ENCODE measurements at places on chromosomes 5 and 9.
A peak's percentile ranks its signal among the peaks of the same experiment; 100 is the strongest.

- DNase-seq: no peak
Measured at GRCh38 chr9:98008764-98009163, 25.6 kb downstream of the ANP32B start.

DNA sequence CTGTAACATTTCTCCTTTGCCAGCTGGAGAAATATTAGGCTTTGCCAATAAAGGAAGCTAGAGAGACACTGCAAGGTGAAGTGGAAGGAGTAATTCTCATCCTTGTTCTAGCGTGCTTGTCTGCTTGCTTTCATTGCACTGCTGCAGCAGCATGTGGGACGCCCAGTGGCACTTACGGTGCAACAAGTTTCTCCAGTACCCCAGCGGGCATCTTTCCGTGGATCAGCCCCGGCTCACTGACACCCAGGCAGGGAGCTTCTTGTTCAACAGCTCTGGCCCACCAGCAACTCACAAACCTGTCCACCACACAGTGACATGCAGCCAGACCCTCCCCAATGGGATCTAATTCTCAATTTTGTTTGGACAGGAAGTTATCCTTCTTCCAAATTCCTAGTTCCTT is 233.2 kb downstream of the GLIS3 start:
- DNase-seq: no peak

DNA sequence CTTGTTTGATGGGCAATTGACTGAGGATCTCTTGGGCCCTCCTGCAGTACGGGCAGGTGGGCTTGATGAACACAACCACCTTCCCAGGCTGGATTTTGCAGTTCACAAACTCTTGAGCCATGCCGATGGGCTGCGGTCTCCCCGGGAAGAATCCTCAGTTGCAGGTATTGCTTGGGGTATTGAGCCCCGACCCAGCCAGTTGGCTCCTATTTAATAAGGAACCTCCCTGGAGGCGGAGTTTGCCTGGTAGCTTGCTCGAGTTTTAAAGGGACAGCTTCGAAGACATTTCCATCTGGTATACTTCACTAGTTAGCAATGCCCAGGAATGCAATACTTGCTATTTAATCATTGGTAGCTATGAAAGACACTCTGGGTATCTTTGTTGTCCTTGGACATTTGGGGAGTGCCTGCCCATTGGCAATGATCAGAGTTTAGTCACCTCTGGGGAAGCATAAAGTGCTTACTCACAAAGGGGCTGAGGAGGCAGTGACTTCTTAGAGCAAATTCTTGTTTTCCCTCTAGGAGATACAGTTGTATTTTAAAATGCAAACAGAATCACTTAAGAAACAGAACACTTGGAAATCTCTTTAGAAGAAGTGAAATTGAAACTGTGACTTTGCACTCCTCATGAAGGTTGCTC is at the start of gene GLRX:
GLRX (minus strand) TSS at position 185 of the 640 bp plus-strand sequence; CDS start at position 121, 64 bp downstream.
- no peak for DNase-seq

DNA sequence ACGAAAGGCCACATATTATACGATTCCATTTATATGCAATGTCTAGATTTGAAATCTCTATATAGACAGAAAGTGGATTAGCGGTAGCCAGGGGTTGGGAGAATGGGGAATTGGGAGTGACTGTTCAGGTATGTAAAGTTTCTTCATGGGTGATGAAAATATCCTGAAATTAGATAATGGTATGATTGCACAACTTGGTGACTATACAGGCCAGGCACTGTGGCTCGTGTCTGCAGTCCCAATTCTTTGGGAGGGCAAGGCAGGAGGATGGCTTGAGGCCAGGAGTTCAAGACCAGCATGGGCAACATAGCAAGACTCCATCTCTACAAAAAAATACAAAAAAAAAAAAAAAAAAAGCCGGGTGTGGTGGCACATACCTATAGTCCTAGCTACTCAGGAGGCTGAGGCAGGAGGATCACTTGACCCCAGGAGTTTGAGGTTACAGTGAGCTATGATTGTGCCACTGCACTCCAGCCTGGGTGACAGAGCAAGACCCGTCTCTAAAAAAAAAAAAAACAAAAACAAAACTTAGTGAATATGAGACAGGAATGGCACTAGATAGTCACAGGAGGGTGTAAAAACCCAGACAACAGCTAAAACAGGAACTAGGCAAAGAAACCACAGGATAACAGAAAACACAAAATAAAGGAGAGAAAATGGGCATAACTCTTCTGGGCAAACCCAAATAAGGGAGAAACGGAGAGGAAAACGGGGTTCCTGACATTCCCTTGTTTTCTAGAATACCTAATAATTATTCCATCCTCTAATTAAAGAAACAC is 72.1 kb upstream of the ZNF618 start:
- no peak for DNase-seq

- DNase-seq: no peak
Measured at GRCh38 chr5:157729858-157730257, 1.4 kb upstream of the THG1L start.

DNA sequence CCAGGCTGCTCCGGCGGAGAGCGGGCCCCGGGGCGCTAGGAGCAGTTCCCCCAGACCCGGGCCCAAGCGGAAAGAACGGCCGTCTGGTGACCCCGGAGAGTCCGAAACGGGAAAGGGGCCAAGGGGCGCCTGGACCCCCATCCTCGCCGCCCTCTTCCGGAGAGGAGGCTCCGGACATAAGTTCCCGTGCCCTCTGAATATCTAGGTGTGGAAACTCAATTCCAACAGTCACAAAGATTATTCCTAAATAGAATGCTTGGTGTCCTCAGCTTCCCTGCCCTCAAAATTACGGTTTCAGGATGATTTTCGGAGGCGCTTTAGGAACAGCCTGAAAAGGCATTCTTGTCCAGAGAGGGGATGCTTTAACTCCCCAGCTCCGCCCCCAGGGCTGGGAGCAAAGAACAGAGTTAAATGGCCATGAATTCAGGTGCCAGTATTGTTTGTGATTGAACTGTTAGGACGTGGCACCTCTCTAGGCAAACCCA is 681 bp upstream of the LHFPL2 start:
- no peak for DNase-seq

DNA sequence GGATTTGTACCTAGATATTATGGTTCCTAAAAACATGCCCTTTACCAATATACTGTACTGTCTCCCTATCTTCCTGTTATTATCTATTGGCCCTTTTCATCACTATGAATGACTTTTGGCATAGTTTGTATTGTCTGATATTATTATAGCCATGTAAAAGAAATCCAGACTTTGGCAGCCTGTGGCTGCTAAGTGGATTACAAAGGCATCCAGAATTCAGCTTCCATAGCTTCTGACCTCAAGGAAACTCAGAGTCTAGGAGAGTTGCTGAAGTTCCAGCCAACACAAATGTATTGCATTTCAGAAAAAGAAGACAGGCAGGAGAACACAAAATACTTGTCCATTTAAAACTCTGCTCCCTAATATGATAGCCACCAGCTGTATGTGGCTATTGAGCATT is 319.2 kb upstream of the MPDZ start:
- DNase-seq: no peak

- DNase-seq: no peak
Measured at GRCh38 chr9:133686642-133687575, 50.7 kb downstream of the DBH start.

- no peak for DNase-seq
Measured at GRCh38 chr5:80184235-80185023, 71.4 kb downstream of the SERINC5 start.

GRCh38 chr5:132867046-132867451 is 607 bp downstream of the UQCRQ start:
- no peak for DNase-seq

DNA sequence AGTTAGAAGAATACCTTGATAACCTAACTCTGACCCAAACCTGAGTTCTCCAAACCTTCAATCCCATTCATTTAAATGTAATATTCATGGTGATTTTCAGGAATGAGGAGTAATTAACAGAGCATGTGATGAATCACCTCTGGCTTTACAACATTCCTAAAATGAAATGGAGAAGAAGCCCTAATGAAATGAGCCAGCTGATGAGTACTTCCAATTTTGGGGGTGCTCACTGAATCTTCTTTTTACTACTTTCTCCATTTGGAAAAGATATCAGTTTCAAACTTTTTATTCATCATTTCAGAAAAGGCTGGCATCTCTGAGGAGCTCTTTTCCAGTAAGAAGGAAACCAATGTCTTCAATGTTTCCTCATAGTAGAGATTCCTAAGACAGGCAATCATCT is 2.9 kb upstream of the SPINK5 start:
- no peak for DNase-seq

DNA sequence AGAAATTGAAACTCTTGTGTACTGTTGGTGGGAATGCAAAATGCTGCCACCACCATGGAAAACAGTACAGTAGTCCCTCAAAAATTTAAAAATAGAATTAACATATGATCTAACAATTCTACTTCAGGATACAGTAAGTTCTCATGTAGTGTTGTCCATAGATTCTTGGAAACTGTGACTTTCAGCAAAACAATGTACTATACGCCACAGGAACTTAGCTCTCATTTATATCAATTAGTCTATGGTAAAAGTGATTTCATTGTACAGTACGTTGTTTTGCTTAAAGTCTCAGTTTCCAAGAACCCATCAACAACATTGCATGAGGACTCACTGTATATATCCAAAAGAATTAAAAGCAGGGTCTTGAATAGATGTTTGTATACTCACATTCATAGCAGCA is 233.5 kb upstream of the GAS1 start:
- DNase-seq: no peak

DNA sequence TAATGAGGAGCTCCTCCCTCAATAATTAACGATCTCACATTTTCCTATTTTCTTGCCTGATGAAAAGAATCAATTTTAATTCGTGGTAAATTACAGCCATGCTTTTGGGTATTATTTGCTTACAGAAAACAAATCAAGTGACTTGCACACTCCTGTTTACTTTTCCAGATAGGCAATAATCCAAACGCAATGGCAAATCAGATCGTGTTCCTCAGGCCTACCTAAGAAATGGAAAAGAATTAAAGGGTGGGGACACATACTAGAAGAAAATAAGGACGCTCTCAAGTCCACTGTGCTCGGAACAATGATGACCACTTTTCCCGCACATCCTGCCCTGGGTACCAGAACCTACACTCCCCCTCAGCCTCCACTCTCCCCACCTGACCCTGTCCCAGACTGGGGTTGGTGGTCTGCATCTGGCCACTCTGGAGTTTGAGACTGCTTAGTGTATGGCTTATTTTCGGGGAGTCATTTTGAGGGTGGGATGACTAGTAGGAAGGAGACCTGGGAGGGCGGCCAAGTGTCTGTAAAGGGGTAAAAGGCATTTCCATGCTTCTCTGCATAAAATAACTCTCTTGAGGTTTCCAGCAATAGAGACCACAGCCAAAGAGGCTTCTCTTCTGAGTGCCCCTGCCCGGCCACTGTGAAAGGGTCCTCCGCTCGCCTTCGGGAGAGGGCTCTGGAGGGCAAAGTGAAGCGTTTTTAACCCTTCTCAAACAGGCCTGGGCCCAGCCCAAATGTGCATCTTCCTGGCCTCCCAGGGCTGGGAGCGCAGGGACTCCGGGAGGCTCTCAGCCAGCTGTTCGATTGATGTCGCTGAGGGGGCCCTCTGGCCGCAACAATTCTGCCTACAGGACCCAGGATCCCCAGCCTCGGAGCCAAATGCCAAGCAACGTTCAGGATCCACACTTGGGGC is 4.5 kb upstream of the OTP start:
- DNase-seq: no peak

- no peak for DNase-seq
Measured at GRCh38 chr9:84163052-84163650, 177.4 kb downstream of the SLC28A3 start.

GRCh38 chr9:115847216-115847615 is 306.4 kb upstream of the PAPPA start:
- DNase-seq: no peak

- peak; percentile 74 for DNase-seq
Measured at GRCh38 chr9:6758498-6759184, 868 bp downstream of the KDM4C start.

- DNase-seq: no peak
Measured at GRCh38 chr5:16625096-16625495, 8.3 kb upstream of the RETREG1 start.

GRCh38 chr5:40775085-40775845 is 19.5 kb upstream of the TTC33 start:
- no peak for DNase-seq

DNA sequence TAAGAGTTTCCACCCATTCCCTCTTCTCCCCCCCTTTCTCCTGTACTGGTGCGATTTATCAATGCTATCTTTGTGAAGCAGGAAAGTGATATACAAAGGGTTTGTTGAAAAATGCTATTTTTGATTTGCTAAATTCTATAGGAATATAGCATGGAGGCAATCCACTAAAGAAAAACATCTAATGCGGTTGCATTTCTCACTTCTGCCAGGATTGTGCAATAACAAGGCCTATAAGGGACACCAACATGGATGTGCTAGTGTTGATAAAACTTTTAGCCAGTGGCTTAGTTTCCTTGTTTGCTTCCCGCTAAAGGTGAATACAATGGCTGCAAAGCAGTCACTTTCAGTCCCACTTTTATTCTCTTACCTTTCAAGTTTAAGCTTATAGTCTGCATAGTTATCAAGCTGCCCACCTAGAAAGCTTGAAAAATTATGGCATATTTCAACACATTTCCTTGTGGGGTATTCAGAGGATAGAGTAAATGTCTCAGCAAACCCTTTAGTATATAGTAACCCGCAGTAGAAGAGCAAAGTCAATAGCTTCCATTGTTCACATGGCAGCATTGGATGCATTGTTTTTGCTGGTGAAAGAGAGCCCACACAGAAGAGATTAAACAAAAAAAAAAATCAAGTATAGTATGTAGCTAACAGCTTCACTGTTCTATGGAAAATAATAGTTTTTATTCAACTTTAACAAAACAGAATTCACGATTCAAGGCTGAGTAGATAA is 674.6 kb upstream of the SEMA6A start:
- no peak for DNase-seq

DNA sequence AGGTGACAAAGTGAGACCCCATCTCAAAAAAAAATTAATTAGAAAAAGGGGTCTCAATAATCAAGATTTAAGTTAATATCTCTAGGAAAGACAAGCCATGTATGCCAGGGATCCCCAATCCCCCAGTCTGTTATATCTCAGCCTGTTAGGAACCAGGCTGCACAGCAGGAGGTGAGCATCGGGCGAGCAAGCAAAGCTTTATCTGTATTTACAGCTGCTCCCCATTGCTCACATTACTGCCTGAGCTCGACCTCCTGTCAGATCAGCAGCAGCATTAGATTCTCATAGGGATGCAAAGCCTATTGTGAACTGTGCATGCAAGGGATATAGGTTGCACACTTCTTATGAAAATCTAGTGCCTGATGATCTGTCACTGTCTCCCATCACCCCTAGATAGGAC is 116.8 kb downstream of the TARS1 start:
- no peak for DNase-seq

GRCh38 chr5:38673671-38674071 is 117.2 kb upstream of the LIFR start:
- DNase-seq: no peak

DNA sequence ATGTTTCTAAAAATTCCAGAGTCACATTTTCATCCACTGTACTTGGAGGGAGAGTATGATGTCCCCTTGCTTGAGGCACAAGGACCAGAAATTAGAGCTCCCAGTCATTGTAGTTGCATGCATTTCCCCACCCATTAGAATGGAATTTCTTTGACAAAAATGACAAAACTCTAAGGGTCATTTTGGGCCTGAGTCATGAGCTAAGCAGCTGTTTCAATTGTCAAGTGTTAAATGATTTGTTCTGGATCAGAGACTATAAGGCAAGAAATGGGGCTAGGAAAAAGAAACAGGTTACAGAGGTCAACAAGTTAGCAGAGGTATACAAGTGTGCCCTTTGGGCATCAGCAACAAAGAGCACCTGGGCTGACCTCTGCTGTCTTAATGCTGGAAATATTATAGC is 131.2 kb upstream of the IQGAP2 start:
- DNase-seq: no peak

Measured in naive thymus-derived CD8-positive, alpha-beta T cell (primary cell).